M059J (cell line): ENCODE measurements at places on chromosomes 16 and 17. TPM values are rescaled to one million over a fixed set of nuclear protein-coding genes. Genes with fewer than 3 reads are reported as not detected.

DNA sequence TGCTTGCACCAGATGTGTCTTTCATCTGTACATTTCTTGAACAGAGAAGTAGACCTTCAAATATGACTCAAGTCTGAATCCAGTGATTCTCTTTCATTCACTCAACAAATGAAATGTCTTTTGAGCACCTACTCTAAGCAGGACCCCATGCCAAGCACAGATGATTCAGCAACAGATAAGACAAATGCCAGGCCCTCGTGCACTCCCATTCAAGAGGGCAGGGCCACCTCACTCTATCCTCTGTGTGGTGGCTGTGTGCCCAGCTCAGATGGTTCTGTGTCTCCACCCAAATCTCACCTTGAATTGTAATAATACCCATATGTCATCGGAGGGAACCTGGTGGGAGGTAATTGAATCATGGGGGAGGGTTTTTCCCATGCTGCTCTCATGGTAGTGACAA lies 74.1 kb upstream of the NKD1 start:
- peak; percentile 68 for DNase-seq

PRSS8 gene
- total RNA-seq: 0.20 TPM in 1 of 2 replicates, not detected in the other

CCL14 gene
- not detected in 2 replicates for total RNA-seq

DNA sequence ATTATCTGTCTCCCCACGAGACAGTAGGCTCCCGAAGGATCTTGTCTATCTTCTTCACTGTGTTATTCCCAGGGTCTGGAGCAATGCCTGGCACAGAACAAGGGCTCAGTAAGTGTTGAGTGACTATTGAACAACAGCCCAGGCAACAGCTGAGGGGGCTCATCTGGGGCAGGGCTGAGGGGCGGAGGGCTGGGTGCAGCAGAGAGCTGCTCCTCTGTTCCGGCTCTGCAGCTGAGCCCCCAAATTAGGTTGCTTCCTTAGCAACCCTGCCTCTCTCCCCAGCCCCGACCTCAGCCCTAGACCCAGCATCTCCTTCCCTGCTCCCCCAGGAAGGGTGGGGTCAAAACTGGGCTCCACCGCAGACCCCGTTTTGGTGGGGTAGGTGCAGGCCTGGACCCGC lies 32.2 kb downstream of the ITGAE start:
- DNase-seq: no peak

GRCh38 chr16:73483934-73484711 lies 436.2 kb upstream of the ZFHX3 start:
- DNase-seq: peak; percentile 37

- no peak for DNase-seq
These were observed 60.9 kb upstream of the GNG13 start for GRCh38 chr16:861446-861845.

ZNF469 gene
- 0.32 and 0.37 TPM in 2 replicates for total RNA-seq

IGFBP4 gene
- total RNA-seq: 6.5 and 10.1 TPM in 2 replicates

GPR139 gene
- not detected in 2 replicates for total RNA-seq

GRCh38 chr17:19364699-19365498 lies 2.4 kb upstream of the B9D1 start:
- DNase-seq: no peak

DNA sequence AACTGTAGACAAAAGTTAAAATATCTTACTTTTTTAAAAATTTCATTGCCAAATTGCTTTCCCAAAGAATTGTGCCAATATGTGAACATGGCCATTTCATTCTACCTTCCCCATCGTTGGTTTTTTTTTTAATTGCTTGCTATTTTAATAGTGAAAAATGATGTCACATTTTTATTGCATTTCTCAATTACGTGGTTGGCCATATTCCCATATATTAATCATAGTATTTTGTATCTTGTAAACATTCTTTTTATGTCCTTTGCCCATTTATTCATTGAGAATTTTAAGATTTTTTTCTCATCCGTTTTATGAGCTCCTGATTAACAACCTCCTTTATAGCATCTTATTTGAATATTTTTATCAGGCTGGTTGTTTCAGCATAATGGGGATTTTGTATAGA lies 7.2 kb downstream of the OMG start:
- DNase-seq: no peak

DNA sequence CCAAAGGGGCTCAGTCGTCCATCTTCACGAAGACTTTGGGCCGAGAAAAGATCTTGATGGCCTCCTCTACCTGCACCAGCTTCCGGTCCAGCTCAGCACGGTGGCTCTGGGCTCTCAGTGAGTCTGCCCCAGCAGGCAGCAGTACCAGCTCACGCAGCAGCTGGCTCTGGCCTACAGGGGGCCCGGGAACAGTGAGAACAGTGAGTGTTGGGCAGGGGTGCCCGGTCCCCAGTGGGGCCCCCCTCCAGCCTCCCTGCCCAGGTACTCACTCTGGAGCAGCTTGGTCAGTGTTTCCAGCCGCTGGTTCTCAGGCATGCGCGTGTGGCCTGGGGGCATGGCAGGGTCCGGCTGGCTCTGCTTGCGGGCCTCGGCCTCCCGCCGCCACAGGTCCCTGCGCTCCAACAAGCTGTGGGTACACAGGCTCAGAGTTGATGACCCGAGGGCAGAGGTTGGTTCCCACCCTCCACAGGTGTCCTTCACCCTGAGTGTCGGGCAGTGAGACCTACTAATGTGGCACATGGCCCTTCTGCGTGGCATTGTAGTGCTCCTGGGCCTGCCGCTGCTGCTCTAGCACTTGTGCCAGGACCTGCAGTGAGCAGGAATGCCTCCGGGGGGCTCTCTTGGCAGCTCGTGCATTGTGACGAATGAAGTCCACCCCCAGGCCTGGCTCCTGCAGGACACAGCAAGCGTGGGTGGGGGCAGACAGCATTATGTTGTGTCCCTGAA lies 2.6 kb downstream of the PARD6A start:
- DNase-seq: no peak

ANKFN1 gene
- total RNA-seq: 0.52 and 1.4 TPM in 2 replicates
